ENCODE measurements at places on chromosomes 12 and 14.

DNA sequence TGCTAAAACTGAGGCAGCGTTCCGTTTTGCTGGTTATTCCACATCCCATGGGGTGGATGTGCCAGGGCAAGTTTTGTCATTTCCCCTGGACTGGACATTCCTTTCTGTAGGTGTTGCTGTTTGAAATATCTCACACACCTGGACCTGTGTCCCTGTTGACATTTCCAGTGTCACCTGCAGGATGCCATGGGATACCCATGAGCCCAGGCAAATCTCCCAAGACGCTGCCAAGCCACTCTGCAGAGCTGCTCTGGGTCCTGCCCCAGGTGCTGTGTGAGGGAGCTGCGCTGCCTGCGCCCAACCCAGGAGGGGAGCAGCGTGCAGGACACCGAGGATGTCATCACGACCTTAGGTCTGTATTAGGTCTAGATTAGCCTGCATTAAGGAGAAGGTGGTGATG lies 5.2 kb upstream of the PACS2 start:
- DNase-seq = no peak

DNA sequence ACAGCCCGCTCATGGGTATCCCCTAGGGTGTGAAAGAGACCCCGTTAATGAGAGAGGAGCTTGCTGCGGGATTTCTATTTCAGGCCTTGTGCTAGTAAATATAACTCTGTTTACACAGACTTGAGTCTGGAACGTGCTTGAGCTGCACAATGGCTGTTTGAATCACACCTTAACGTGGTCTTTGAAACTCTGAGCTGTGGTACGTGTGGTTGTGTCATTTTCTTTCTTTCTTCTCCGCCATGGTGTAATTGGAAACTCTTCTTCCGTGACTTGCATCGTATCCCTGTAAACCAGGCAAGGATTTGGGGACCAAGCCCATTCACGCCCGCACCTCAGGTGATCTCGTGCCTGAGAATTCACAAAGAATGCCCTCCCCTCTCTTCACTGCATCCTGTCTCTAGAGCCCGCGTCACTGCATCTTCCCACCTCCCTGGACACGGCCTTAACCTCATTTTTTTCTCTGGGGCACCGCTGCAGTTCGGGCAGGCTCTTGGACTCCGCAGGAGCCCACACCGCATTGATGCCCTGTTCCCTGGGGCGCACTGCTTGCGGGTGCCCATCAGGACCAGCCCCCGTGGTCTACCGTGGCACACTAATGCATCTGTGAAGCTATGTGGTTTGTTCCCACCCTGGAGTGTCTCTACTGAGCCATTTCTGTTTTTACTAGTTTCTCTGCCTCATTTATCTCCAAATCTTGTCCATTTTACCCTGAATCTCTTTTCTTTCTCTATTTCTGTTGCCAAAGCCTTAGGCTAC lies 78.4 kb upstream of the PARP11 start:
- DNase-seq = no peak

DNA sequence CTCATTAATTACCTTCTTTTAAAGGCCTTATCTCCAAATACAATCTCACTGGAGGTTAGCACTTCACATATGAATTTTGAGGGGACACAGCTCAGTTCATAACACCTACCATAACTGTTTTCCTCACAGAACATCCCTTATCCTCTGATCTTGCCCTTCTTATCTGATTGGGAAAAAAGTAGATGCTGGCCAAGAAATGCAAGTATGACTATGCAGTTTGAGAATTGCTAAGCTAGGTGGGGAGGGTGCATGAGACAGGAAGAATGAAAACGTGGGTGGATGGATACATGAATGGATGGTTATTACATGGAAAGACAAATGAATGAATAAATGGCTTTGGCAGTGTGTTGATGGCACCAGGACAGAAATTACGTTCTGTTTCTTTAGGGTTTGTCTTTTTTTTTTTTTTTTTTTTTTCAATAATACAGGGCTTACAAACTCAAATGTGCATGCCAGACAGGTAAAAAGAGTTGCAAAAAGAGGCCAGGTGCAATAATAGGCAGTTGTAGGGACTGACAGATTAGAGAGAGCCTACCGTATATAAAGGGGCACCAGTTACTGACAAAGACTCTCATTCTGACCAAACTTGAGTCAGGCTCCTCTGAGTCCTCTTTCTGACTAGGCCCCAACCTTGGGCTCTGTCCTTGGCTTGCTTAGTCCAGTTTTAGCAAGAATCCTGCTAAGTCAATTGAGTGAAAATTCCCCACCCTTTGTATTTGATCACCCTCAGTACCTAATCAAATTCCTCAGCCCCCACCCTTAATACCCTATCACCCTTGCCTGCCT lies 304.9 kb downstream of the ZFP36L1 start:
- no peak for DNase-seq

- DNase-seq = no peak
These were observed 155.5 kb upstream of the NTF3 start for GRCh38 chr12:5276327-5276880.

- DNase-seq = no peak
These were observed 57.6 kb downstream of the ST8SIA1 start for GRCh38 chr12:22276867-22277266.

DNA sequence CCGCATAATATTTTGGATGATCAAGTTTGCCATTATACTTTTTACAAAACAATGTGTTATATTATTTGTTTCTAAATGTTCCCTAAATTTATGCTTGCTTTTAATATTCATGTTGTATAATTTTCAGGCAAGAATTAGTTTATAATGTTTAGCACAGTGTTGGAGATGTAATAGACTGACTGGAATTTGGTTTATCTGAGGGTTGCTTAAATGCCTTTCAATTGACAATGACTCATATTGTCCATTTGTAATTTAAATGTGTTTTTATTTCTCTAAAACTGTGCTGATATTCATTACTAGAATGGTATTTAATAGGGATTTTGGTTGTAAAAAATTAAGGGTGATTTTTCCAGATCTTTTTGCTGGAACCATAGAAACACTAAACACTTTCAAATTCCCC lies 788.4 kb downstream of the SLC6A15 start:
- DNase-seq = no peak

DNA sequence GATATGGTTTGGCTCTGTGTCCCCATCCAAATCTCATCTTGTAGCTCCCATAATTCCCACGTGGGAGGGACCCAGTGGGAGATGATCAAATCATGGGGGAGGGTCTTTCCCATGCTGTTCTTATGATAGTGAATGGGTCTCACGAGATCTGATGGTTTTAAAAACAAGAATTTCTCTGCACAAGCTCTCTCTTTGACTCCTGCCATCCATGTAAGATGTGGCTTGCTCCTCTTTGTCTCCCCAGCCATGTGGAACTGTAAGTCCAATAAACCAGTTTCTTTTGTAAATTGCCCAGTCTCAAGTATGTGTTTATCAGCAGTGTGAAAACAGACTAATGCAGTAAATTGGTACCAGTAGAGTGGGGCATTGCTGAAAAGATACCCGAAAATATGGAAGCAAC lies 146.2 kb downstream of the DPF3 start:
- DNase-seq = no peak

DNA sequence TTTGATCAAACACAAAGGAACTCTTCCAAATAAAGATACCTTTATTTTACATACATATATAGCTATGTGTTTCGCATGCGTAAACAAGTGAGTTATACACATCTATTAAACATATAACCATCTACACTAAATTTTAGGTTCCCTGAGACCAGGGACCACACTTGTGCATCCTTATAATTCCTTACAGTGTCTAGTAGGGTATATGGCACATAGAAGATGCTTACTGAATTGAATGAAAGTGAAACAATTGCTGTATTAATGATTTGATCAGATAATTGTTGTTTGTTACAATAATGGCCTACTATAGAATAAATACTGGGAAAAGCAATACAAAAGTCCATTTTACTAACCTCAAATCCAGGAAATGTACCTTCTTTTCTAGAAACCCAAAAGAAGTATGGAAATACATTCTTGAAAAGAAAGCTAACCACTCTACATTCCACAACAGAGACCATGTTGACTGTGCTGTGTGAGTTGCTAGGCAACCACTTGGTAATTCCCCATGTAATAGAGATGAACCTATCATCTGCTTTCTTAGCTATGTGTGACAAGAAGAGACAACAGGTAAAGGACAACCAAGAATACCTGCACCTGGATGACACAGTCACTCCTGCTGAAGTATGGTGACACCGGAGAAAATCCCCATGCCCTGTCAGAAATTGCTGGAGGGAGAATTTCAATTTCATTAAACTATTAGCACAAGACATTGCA lies 11.9 kb upstream of the CIPC start:
- no peak for DNase-seq

- no peak for DNase-seq
These were observed 390.6 kb downstream of the KCNH5 start for GRCh38 chr14:62654641-62655040.

GRCh38 chr14:89327771-89328212 lies 89.2 kb downstream of the FOXN3 start:
- no peak for DNase-seq

DNA sequence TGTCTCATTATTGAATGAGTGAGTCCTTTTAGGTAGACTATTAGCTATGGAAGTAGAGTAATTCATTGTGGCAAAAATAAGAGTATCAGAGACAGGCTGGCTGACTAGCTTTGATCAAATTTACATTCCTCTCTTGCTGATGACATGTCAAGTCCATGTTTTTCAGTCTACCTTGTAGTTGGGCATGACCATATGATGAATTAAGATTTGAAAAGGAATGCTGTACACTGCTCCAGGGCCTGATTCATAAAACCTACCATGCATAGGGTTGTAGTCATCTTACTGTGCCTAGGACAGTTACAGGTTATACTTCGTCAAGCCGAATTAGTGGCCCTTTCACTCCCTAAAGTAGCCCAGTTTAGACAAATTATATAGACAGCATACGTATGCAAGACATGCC lies 545.7 kb upstream of the MIS18BP1 start:
- DNase-seq = no peak

DNA sequence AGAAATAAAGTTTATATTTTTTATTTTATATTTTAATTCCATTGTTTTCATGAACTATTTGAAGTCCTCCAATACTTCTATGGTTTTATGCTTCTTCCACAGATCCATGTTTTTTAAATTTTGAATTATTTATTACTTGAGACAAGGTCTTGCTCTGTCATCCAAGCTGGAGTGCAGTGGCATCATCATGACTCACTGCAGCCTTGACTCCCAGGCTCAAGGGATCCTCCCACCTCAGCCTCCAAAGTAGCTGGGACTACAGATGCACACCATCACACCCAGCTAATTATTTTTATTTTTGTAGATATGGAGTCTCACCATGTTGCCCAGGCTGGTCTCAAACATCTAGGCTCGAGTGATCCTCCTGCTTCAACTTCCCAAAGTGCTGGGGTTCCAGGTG lies 28.8 kb upstream of the DLGAP5 start:
- no peak for DNase-seq

DNA sequence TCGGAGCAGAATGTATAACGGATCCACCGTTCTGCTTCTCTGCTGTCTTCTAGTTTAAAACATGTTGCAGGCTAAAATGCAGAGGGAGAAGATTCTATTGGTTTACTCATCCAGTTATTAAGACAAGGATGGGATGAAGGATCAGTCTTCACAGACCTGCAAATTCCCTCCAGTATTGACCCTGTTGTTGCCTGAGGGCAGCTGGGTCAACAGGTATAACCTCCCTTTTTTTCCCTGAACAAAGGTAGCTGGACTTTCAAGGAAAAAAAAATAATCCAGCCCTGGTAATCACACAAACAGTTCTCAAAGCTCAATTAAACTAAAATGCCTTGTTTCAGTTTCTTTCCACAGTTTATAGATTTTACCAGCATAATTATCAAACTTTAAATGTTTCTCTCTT lies 480.6 kb downstream of the ZFP36L1 start:
- DNase-seq = no peak

- no peak for DNase-seq
These were observed 179.2 kb upstream of the RTL1 start for GRCh38 chr14:101082436-101083384.

DNA sequence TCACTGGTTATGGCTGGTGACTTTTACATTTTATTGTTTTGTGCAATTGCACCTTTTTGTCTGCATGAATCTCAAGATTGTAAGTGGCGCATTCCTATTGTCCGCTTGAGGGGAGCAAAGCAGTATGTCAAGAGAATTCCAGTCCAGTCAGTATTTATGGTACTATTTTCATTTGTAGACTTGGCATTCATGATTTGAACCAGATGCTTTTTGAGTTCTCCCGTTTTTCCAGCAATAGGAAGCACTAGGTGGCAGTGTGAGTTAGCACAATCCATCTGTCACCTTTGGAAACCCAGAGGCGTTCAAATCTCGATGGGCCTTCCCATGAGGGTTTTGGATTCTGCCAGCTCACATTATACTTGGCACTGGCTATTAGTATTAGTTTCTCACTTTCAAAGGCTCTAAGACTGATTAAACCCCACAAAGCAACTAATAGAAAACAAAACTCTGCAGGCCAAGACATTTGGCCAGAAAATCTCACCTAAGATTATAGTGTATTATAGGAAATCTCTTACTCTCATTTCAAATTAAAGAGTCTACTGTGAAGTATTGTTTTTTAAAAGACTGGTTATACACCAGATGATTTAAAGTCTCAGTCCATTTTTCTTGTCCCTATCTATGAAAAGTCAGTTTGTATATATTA lies 2.2 kb downstream of the DACT1 start:
- no peak for DNase-seq

DNA sequence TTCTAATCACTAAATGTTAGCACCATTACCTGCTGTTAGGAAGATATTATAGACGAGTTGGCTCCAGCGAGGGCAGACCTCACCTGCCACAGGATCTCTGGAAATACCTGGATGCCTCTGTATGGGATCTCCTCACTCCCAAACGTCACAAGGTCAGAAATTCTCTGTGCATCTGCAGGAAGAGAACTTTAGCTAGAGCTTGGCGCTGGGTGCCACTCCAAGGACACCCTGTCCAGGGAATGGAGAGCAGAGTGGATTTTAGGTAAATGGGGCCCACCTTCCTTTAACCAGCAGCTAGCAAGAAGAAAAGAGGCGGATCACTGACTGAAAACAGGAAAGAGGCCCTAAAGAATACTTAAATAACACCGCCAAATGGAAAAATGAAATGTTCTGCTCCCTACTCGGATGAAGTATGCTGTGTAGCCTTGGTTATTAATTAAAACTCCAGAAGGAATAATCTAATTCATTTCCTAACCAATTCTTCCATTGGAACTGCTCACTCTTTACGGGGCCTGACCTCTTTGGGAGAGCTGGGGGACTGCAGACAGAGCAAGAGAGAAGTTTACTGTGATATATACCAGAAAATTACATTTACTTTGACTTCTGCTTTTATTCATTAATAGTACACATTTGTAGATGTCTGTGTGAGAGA lies 4.2 kb upstream of the FOXG1 start:
- no peak for DNase-seq
